ENCODE measurements at places on chromosomes 6 and 20.

- DNase-seq = no peak
Observed at GRCh38 chr20:19875376-19876221, 117.5 kb downstream of the RIN2 start.

DNA sequence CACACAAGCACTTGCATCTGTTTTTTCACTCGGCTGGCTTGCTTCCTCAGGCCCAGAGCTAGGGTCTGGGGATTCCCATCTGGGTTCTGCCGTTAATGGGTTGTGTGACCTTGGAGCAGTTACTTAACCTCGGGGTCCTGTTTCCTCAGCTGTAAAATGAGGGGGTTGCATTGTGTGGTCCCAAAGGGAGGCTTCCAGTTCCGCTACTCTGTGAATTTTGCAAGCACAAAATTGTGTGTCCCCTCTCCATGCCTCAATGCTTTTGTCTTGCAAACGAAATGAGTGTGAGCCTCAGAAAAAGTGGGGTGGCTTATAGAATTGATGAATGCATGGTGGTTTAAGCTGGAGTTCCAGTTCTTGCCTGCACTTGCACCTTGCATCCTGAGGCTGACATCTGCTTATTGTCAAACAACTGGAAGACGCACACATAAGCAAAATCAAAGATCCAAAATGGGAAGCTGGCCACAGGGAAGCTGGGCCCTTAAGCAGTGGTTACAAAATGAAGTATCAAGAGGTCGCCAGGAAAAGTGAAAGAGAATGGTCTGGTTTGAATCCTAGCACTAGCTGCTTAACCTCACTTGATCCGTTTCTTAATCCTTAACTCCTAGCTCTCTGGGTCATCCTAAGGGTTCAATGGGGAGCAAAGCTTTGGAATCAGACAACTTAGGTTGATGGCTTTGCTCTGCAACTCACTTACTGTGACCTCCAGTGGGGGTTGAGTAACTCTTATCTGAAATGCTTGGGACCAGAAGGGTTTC lies 490.6 kb downstream of the DHX35 start:
- no peak for DNase-seq

- DNase-seq = no peak
Observed at GRCh38 chr20:23362392-23363256, 642 bp downstream of the GZF1 start.

DNA sequence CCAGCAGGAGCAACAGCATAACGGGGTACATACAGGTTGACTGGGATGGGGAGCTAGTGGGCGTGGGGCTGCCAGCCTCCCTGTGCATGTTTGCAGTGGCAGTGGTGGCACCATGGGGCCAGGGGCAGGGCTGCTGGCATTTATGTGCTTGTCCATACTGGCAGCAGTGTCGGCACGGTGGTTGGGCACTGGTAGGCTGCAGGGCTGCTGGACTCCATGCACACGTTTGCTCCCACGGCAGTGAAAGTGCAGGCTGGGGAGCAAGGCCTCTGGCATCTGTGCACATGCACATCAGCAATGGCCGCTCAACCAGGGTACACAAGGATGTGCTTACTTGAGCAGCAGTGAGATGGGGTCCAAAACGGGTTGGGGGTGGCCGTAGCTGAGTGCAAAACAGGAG lies 159.5 kb upstream of the KHDRBS2 start:
- no peak for DNase-seq

- DNase-seq = no peak
Observed at GRCh38 chr20:46434597-46434996, 28.2 kb upstream of the ELMO2 start.

DNA sequence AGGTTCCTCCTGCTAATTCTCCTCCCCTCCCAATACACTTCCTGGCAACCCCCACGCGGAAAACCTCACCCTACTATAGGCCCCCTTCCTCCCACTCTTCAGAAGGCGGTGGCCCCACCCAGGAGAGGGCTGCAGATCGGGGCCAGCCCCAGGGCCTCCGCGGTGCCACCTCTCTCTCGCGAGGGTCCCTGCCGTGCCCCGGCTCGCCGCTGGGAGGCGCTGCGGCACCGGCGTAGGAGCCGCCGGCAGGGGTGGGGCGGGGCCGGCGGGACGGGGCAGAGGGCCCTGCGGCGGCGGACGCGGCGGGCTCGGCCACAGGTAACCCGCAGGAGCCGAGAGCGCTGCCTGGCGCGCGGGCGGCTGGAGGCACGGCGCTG lies at the start of gene ANKRD6:
ANKRD6 (plus strand) TSS at position 278 of the 377 bp plus-strand sequence. CDS start 133,825 bp downstream, outside the sequence.
- DNase-seq = no peak

DNA sequence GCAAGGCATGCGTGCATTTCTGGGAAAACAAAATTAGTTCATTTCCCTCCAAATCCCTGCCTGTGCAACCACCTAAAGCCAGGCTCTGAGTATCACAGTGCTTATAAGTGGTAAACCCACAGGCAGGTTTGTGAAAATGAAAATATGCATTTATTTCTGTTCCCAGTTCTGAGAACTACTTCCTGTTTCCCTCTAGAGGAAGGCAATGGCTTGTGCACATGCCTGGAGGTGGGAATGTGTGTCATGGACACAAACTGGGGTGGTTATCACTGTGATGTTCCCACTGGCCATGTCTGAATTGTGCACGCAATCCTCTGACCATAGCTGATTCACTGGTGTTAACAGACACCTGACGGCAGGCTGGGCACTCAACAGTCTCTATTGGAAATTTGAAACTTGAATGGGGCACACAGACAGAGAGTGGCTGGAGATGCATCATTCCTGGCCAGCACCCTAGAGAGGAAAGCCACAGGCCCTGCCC lies 26.3 kb downstream of the FAM110A start:
- no peak for DNase-seq

DNA sequence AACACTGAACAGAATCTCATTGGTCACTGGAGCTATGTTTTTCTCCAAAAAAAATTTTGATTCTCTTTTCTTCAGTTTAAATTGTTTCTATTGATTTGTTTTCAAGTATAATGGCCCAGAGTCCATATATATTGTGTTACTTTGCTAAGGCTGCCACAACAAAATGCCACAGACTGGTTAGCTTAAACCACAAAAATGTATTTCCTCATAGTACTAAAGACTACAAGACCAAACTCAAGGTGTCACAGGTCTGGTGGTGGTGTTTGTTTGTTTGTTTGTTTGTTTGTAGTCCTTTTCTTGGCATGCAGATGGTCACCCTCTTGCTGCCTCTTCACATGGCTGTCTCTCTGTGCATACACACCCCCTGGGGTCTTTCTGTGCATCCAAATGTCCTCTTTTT lies 34.0 kb downstream of the BMP5 start:
- DNase-seq = no peak

GRCh38 chr20:13723011-13723410 lies 61.7 kb downstream of the ESF1 start:
- no peak for DNase-seq

DNA sequence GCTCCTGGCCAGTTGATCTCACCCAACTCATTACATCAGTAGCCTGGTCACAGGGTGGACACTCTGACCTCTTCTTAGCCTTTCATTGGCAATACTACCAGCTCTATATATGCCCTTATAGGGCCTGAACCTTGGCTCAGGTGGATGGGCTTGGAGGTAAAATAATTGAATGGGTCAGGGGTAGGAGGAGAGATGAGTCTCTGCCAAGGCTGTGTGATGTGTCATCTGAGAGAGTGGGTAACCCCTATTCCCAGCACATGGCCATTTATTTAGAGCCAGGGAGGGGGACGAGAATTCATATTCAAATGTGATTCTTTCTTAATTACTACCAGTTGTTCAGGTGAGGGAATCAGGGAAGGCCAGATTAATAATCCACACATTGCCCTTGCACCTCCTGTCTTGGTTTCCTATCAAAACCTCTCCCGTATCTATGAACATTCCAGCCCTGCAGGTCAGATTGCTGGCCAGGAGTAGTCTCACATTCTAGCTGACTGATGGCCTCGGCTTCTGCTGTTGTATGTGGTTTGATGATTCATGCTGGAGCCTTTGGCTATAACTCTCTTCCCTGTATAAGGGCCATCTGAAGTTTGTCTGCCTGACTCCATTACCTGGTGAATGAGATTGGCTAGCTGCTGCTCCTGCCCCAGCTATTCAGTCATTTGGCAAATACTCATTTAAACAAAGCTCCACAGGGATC lies 13.4 kb downstream of the C20orf173 start:
- peak; percentile 31 for DNase-seq

- no peak for DNase-seq
Observed at GRCh38 chr6:162857326-162857725, 129.6 kb downstream of the PACRG start.

GRCh38 chr6:93319304-93319703 lies 100.1 kb downstream of the EPHA7 start:
- no peak for DNase-seq

GRCh38 chr20:24573557-24573956 lies 104.1 kb downstream of the SYNDIG1 start:
- no peak for DNase-seq

DNA sequence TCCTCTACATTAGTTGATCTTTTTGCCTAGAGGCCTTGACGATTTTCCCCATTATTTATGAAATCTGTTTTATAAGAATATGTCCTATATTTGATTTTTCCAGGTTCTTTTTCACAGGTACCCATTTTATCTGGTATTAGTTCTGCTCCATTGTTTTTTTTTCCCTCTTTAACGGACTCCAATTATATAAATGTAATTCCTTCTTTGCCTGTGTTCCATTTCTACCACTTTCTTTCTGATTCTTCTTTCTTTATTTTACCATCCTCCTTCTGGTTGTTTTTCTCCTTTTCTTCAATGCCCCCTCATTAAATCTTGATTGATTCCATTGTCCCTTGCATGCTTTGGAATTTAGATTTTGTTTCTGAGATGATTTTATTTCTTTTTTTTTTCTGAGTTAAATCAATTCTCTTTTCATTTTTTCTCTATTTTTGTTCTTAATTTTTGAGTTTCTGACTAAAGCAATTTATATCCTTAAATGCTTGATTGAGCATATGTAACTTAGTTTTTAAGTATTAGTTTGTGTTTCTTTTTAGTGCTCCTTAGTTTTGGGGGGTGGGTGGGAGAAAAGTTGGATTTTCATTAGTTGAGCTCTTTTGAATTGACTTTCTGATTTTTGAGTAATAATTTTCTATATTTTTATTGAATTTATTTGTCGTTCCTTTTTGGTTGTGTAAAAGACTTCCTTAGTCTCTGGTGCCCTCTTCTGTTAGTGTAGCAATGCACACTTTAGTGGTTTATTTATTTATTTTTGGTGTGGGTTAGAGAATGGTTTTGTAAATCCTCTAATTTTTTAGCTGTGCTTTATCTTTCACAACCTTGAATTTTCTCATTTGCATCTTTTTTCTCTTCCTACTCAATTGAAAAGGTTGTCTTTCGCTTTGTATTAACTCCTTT lies 140.8 kb downstream of the FARS2 start:
- no peak for DNase-seq

GRCh38 chr6:111715321-111715720 lies 109.6 kb upstream of the TRAF3IP2 start:
- DNase-seq = no peak

- peak; percentile 58 for DNase-seq
Observed at GRCh38 chr6:14734416-14735340, 511.2 kb upstream of the JARID2 start.

- peak; percentile 59 for DNase-seq
Observed at GRCh38 chr6:39887692-39888450, 46.4 kb downstream of the MOCS1 start.

DNA sequence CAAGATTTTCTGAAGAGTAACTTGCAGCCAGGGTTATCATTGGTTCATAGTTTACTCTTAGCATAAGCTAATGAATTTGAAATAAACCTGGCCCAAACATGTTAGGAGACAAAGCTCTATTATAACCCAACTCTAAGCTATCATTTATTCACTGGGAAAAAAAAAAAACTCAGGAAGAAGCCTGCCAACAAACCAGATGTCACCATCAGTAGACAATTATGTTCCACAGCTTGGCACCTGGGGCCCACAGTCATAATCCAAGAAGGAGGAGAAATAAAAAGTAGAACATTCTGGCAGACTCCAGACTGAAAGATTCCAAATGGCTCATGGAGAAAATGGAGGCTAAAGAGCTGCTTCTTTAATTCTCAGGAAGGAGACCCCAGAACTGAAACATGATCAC lies 100.0 kb upstream of the CNR1 start:
- DNase-seq = no peak

DNA sequence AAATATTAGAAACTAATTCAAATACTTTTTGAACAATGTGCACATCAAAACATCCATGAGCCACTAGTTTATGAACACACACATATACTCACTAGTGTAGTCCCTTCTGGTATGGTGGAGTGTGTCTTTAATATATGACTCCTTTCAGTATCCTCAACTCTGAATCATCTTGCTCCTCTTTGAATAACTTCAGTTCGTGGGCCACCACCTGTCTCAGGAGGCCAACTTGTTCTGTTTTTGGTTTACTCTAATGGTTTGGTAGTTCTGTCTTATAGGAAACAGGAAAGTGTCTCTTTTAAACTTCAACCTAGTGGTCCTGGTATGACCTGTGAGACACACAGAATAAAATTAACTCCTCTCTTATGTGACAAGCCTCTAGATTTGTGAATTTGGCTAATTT lies 55.6 kb downstream of the ZNF292 start:
- no peak for DNase-seq

GRCh38 chr6:41426888-41427641 lies 91.7 kb downstream of the NCR2 start:
- no peak for DNase-seq

DNA sequence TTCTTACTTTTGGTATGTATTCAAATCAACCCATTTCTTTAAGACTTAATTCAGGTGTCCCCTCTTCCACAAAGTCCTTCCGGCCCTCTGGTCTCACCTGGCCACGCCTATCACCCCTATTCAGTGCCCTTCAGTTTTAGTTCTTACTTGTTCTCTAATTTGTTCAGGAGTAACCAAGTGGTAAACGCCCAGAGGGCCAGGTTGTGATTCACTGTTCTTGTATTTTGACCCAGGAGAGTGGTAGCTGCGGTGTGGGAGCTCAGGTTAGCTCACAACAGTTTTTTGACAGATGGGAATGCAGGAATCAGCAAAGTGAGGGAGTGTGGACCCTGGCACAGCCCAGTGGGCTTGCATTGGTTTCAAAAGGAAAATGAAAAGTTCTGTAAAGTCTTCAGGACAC lies 81.7 kb upstream of the RIPOR2 start:
- no peak for DNase-seq

DNA sequence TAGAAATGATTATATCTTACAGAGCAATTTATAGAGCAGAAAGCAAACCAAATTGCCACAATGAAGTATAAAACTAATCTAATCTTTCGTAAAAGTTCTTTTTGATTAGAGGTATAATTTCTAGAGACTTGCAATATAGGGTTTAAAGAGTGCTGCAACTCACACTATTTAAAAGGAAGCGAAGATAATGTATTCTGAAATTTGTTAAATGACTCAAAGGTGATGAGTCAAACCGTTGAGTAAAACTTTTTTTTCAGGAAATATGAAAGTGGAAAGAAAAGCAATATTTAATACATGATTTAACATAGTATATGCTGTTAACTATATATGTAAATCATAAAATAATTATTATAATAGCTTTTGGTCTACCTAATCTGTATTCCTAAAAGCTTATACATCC lies 133.6 kb downstream of the SYNE1 start:
- no peak for DNase-seq

DNA sequence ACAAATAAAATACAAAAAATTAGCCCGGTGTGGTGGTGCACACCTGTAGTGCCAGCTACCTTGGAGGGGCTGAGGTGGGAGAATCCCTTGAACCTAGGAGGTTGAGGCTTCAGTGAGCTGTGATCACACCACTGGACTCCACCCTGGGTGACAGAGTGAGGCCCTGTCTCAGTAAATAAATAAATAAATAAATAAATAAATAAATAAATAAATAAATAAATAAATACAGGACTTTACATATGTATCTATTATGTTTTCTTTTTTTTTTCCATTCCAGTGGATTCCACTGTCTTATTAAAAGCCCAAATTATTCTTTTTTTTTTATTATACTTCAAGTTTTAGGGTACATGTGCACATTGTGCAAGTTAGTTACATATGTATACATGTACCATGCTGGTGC lies 41.1 kb upstream of the ENPP5 start:
- DNase-seq = no peak

- DNase-seq = no peak
Observed at GRCh38 chr6:132817554-132818403, 3.4 kb downstream of the RPS12 start.
